ENCODE measurements at places on chromosomes 12 and 14.
A peak's percentile ranks its signal among the peaks of the same experiment; 100 is the strongest.

DNA sequence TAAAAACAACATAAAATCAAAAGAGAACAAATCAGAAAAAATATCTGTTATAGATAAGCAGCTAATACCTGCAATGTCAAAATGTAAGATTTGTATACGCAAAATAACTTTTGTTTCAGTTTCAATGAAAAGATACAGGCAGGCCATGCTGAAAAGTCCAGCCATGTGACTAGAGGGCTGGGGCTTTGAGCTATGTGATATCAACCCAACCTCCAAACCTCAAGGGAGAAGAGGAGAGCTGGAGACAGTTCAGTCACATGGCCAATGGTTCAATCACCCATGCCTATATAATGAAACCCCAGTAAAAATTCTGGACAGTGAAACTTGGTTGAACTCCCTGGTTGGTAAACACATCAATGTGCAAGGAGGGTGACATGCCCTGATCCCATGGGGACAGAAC, 5.3 kb downstream of the COX16 start:
- no peak for DNase-seq

- peak; percentile 29 for DNase-seq
Measured at GRCh38 chr12:120399531-120399930, 30.6 kb upstream of the MSI1 start.

DNA sequence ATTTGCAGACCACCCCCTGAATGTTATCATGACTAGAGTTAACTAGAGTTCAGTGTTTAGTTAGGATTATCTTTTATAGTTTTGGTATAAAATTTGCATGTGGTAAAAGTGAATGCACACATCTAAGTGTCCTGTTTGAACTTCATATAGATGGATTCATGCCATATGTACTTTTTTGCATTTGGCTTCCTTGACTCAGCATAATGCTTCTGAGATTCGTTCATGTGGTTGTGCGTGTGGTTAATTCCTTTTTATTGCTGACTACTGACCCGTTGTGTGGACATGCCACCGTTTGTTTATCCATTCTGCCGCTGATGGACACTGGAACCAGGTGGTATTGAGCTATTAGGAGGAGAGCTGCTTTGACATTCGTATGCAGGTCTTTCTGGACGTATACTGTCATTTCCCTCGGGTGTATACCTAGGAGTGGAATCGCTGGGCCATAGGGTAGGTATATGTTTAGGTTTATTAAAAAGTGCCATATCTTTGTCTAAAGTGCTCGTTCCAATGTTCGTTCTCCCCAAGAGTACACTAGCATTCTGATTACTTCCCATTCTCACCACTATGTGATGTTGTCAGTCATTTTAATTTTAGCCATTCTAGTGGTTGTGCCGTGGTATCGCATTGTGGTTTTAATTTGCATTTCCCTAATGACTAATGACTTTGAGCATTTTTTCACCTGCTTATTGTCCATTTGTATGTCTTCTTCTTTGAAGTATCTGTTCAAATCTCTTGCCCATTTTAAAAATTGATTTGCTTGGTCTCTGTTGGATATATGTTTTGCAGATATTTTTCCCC, 37.7 kb downstream of the RIN3 start:
- peak; percentile 17 for DNase-seq

GRCh38 chr12:90335566-90335965, 619.4 kb downstream of the CCER1 start:
- no peak for DNase-seq

GRCh38 chr12:58302487-58303011, 361.2 kb downstream of the ATP23 start:
- no peak for DNase-seq

DNA sequence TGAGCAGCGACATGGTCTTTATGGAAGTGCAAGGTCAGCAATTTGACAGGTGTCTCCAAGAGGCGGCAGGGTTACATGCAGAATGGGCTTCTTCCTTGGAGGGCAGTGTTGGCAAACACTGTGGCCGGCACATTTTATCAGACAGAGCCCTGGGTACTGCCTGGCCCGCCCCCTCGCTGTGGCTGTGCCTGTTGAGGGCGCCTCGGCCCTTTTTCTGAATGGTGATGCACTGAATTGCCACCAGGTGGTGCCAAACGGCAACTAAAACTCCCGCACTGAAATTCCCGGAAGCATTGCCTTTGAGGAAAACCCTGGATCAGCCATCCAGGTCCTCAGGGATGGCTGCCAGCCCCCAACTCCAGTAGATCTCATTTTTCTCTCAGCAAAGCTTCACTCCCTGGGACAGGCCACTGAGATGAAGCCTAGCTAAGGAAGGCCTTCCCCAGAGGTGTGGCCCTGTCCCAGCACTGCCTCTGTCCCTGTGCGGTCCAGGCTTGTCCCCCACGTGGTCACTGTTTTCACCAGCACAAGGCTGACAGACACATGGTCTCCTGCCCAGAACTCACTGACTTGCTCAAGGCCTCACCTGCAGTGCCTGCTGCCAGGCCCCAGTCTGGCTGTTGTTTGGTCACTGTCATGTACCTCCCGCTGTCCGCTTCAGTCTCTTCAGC, 73.6 kb downstream of the TESC start:
- DNase-seq = peak; percentile 81

- peak; percentile 3 for DNase-seq
Measured at GRCh38 chr12:66647034-66647691, 31.7 kb downstream of the GRIP1 start.

- DNase-seq = peak; percentile 41
Measured at GRCh38 chr14:34843011-34843554, 32.1 kb downstream of the BAZ1A start.
